Activated CD4-positive, alpha-beta T cell treated with anti-CD3 and anti-CD28 coated beads, Interleukin-2, amount 50 U/mL, for 24 hours (primary cell): ENCODE measurements at places on chromosomes 12 and 14.

GRCh38 chr12:5953835-5954586 is 9.0 kb upstream of the ANO2 start:
- DNase-seq, result no peak

DNA sequence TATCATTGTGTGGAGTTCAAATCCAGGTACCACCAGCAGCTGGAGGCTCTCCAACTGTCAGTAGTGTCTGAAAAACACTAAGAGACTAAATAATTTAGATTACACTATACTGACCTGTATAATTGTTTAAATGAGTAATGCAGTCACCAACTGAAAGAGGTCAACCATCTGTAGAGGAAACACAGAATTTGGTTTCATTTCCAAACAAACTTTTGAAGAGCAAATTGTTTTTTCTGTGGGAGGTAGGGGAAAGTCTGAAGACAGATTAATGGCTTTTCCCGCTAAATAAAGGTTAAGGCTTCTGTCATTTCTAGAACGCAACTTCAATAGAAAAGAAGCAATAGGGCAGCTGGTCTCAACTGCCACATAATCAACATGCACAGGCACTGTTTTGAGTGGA is 462.6 kb downstream of the PRKD1 start:
- DNase-seq, result no peak

GRCh38 chr14:82420871-82421270 is 887.2 kb upstream of the SEL1L start:
- DNase-seq, result no peak

- no peak for DNase-seq
Observed at GRCh38 chr12:26599096-26599695, 233.8 kb downstream of the ITPR2 start.

GRCh38 chr12:49069507-49070346 is at the start of gene RHEBL1:
Gene RHEBL1, minus strand, starts transcription at chr12:49069979. Its CDS starts 194 bp downstream, at chr12:49069785.
- DNase-seq, result peak; percentile 98

DNA sequence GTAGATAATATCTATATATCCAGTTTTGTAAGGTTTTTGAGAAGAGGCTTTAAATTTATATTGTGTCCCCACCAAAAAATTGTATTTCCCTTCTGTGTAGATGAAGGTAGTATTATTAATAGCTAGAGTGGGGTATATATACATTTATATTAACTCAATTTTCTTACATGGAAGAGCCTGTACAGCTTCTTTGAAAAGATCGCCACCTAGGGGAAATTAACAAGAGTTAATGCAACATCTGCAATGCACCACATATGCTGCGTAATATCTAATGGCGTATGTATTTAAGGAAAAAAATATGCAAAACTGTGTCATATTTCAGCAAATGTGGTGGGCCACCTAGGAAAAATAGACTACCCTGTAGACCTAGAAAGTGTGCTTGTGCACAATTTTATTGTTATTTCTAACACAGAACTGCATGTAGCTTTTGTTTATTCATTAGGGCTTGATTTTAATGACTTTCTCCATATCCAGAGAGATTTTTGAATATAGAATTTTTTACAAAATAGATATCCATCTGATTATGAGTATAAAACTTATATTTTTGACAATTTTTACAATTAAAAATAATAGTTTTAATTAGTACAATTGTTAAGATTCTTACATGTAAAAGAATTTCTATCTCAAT is 14.0 kb downstream of the CCER1 start:
- DNase-seq, result no peak

GRCh38 chr12:1830981-1831963 is 10.9 kb downstream of the LRTM2 start:
- no peak for DNase-seq

GRCh38 chr12:12745576-12746211 is 28.5 kb downstream of the CDKN1B start:
- DNase-seq, result no peak

DNA sequence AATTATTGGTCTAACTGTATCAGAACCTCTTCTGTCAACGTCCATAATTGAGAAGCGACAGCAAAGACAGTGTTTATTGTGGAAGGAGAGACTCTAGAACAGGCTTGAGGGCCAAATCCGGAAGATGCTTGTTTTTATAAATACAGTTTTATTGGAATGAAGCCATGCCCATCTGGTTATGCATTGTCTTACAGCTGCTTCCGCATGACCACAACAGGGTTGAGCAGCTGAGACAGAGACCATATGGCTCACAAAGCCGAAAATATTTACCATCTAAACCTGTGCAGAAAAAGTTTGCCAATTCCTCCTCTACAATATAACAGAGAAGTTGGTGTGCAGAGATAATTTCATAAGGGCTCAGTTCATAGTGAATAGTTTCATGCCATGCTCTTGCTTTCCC is 24.5 kb downstream of the PRKAB1 start:
- no peak for DNase-seq

DNA sequence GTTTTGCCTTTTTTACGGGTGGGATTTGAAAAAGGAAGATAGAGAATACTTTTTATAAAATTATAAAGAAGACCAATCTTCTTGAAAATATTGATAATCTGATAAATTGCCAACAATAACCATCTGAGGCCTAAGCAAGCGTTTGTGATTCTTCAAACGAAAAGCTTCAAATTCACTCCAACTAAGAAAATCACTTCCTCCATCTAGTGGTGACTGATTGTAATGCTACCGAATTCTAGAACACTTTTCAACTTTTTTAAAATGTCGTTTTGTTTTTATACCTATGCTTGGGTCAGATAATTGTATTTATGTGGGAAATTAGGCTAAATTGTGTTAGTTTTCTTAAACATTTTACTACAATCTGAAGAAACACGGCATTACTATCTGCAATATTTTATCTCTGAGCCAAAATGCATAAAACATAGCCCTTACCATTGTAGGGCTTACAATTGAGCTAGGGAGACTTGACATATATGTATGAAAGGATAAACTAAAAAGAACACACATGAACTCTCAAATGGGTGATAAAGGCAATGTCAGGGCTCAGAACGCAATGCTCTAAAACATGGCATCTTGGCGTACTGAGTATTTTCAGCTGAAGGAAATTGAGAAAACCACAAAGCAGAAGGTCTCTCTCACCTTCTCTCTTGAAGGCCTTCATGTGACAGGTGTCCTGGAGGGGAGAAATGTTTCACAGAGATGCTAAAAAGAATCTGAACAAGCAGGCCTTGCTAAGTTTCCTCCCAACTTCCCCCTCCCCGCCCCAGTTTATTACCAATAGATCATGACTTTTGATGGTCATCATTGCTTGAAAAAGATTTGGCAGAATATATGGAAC is 36.8 kb upstream of the G2E3 start:
- no peak for DNase-seq

- no peak for DNase-seq
Observed at GRCh38 chr12:126811391-126811790, 1455.6 kb upstream of the TMEM132C start.

DNA sequence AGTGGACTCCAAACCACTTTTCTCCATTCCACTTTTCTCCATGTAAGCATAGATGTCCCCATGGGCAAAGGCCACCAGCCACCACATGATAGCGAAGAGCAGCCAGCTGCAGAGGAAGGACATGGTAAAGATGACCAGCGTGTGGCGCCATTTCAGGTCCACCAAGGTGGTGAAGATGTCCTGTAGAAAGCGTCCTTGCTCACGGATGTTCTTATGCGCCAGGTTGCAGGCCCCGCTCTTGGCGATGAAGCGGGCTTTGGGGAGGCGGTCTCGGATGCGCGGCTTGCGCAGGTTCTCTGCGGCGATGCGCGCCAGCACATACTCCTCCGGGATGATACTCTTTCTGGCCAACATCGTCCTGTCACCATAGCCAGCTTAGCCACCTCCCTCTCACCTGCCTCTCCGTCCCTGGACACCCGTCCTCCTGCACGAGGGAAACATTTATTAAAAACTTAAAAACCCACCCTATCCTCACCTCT is 1.2 kb downstream of the KCNJ8 start:
- DNase-seq, result no peak

DNA sequence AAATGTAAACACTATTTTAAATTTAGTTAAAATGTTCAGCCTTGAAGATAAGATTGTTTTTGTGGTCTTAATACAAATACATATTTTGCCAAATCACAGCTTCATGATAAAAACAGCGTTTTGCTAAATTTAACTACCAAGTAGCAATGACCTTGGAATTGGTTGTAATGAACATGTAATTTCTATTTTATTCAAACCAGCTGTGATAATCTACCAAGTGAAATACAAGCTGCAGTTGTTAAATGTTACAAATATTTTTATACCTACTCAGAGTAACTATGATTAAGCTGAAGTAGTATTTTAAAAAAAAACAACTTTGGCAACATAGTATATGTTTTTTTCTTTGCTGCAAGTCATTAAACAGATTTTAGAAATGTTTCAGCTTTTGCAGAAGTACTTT is 96.2 kb downstream of the CPSF2 start:
- DNase-seq, result no peak

GRCh38 chr12:88273875-88274274 is 131.8 kb downstream of the TMTC3 start:
- DNase-seq, result no peak

- no peak for DNase-seq
Observed at GRCh38 chr12:67919406-67919805, 69.8 kb upstream of the IFNG-AS1 start.

DNA sequence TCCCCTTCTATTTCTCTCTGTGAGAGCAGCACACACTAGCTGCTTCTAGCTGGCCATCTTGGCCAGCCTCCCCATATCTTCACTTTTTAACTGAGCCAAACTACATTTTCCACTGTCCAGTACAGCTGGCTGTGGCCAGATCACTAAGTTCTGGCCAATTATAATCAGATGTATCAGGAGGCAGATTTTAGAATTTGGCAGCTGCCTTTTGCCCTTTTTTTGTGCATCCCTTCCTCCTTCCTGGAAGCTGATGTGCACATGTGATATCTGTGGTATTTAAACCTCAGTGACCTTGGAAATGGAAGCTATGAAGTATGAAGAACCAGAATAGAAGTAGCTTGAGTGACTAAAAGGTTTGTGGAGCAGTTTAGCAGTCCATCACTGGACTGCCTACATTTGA is 49.8 kb upstream of the ANO6 start:
- no peak for DNase-seq

- no peak for DNase-seq
Observed at GRCh38 chr12:57927086-57927485, 14.3 kb upstream of the ATP23 start.

DNA sequence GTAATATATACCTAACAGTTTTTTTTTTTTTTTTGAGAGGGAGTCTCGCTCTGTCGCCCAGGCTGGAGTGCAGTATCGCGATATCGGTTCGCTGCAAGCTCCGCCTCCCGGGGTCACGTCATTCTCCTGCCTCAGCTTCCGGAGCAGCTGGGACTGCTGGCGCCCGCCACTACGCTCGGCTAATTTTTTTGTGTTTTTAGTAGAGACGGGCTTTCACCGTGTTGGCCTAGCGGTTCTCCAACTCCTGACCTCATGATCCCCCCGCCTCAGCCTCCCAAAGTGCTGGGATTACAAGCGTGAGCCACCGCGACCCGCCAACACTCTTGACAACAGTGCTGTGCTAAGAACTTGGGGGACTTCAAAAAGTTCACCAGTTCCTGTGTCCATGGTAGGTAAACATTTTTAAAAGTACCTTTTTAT is 63.5 kb downstream of the FOXG1 start:
- DNase-seq, result no peak

- no peak for DNase-seq
Observed at GRCh38 chr14:22552001-22552826, 36.8 kb downstream of the DAD1 start.

GRCh38 chr12:47192051-47192450 is 112.3 kb upstream of the AMIGO2 start:
- DNase-seq, result no peak

DNA sequence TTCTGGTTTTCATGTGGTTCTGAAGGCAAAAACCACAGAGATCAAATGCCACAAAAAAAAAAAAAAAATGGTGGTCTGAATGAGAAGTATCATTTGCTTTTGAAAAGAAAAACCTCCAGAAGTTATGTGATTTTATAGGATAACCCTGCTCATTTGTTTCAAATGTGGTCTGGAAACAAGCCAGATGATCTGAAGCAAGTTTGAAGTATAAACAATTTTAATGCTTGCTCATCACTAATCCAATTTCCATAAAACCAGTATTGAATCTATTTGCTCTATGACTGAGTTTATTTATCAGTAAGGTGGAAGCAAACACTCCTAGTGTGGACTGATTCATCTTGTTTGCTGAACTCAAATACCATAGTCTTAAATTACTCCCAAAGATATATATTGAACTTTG is 407.3 kb upstream of the FLRT2 start:
- DNase-seq, result no peak

DNA sequence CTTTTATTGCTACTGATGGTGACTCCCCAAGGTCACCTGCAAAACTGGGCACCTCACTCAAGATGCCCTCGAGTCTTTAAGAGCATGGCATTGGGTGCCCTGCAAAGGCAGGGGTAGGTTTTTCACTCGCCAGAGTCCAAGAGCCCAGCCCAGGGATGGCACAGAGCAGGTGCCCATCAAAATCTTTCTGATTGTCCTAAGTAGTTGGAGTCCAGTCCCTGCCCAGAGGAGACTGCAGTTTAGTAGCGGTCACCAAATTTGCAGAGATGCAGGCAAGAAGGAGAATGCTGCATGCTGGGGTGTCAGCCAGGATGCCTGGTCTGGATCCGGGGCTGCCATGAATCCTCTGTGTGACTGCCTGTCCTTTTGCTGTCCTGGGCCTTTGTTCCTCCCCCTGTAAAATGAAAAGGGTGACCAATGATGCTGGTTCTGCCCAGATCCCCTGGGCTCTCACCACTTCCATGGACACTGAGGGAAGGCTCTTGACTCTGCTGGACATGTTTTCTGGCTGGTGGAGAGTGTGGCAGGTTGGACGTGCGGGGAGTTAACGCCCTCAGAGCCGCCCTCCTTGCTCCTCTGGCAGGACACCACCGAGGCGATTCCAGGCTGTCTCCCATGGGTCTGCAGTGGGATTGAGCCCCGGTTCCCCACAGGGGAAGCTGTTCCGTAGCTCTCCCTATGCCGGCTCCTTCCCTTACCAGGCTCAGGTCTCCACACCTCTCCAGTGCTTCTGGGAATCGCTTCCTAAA is 41.3 kb downstream of the DLK1 start:
- DNase-seq, result no peak

GRCh38 chr12:3251691-3252090 is 174.5 kb downstream of the TSPAN9 start:
- DNase-seq, result no peak

GRCh38 chr14:78157494-78158437 is 12.4 kb upstream of the NRXN3 start:
- no peak for DNase-seq

GRCh38 chr14:92551044-92551841 is 37.7 kb downstream of the RIN3 start:
- DNase-seq, result no peak

GRCh38 chr12:131000000-131000486 is 46.3 kb downstream of the ADGRD1 start:
- no peak for DNase-seq

DNA sequence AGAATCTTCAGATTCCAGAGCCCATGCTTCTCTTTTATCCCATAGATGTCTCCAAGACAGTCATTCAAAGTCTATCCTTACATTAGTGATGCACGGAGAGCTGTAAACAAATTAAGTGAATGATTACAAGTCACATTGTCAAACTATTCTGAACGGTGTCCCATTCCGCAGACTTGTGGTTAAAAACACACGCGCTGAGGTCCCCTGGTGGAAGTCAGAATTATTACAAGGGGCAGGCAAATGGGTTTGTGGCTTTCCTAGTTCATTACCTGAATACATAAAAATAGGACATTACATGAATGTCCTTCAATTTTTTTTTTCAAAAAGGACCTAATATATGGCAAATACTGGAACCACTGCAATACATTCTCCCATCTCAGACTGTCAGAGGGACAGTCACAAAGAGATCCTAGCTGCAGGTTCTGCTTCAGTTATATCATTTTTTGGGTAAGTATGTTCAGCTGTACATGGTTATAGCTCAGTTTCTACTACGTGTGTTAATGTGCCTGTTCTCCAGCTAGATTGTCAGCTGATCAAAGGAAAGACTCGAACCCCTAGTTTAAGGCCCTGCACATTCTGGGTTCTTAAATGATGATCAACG is 53.1 kb upstream of the STON2 start:
- DNase-seq, result no peak
